ENCODE measurements at places on chromosomes 7 and 10.

GRCh38 chr10:52256832-52257691, 57.0 kb upstream of the DKK1 start:
- no peak for DNase-seq

GRCh38 chr7:125088555-125088954, 158.9 kb upstream of the POT1 start:
- DNase-seq: no peak

DNA sequence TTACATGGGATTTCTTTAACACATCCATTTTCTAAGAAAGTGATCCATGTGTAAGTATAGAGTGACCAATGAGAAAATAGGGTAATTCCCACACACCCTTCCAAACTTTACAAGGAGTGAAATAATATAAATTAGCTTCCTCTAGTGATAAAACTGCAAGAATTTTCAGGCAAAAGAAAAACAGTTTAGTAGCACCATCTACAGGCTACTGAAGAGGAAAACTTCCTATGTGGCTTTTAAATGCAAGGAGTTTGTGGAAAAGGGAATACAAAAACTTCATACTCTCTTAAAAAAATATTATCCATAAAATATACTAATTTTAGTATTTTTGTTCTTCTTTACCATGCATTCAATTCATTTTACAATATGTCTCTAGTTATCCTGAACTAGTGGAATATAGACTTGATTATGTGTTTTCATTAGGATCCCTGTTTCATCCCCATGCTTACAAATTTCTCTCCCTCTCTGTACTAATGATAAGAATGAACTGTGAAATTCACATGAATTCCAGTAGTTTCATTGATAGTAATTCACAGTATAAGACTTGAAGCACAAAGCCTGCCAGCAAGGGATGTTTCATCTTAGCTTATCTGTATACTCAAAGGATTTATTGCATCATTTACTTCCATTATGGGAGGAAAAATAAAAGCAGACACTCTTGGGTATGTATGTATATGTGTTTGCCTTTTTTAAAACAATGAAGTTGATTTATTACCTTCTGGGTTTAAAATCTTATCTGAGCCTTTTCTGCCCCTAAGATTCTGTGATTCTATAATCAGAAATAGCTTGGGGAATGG, 442.9 kb downstream of the AUTS2 start:
- DNase-seq: no peak

GRCh38 chr10:84135836-84136235, 3.5 kb upstream of the GHITM start:
- DNase-seq: no peak

DNA sequence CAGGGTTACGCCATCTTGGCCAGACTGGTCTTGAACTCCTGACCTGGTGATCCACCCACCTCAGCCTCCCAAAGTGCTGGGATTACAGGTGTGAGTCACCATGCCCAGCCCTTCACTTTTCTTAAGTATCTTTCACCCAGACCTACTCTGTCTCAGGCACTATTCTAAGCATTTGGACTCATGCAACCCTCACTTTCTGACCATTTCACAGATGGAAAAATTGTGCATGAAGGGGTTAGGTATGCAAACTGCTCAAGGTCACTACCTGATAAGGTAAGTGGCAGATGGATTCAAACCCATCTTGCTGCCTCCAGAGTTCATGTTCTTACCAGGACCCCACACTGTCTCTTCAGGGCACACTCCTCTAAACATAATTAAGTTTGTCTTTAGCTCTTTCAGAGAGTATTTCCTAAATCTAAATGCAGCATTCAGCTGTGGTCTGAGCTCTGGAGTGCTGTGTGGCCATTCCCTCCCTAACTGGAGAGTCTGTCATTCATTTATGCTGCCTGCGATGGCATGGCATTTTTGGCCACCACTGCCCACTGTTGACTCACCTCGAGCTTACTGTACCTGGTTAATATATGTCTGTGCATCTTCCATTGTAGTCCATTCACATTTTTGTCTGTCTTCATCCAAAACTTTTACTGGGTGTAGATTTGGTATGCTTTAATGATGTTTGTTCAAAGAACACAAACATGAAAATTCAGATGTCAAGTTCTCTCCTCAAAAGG, 88.4 kb downstream of the CCDC71L start:
- no peak for DNase-seq

GRCh38 chr10:23693501-23693901, 254.6 kb downstream of the OTUD1 start:
- DNase-seq: no peak

DNA sequence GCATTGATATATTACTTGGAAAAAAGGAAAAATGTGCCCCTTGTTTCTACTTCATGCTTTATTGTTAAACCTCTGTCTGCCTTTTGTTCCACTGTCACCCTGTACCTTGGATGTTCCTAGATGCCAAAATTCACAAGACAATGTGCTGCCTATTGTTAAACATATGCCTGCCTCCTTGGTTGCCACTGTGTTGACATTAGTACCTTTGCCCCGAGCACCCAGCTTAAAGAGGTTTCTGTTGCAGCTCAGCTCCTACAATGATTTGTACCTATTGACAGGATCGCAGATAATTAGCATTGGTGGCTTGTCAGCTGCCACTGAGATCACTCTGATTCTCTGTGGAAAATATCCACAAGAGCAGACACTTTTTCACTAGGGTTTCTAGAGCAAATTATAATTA, 188.0 kb downstream of the KCND2 start:
- DNase-seq: no peak

DNA sequence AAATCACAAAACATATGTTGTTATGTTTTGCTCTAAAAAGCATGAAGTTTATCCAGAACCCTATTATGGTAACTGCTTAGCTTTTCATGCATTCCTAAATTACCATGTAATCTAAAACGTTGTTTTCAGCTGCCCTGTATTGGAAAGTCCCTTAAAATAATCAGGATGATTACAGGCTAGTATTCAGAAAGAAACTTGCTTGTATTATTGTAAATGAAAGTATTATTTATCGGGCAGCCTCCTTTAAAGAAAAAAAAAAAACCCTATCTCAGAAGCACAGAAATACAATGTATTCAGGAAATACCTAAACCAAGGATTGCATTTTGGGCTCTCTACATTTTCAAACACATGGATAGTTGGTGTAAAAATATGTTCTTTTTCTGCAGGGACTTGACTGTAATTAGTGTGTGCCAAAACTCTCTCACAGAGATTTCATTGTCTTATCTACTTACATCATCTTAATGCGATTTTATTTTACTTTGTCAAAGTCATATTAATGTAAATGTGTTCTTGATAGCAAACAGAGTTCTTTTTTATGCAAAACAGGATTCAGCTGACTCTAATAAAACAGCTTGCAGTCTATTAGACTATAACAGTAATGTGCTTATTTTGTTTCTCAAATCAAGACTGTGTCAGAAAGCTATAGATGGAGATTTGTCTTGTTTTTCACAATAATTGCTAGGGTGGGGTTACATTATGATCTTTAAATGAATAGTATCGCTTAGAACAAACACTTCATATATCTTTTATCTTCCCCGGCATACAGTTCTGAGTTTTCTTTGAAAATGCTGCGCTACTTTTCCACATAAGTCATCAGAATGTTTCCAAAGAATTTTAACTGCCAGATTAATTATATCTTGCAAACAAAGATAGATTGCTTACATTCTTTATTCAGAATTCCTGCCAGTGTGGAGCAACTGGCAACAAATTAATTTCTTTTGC, 65.3 kb upstream of the ARID5B start:
- DNase-seq: no peak

DNA sequence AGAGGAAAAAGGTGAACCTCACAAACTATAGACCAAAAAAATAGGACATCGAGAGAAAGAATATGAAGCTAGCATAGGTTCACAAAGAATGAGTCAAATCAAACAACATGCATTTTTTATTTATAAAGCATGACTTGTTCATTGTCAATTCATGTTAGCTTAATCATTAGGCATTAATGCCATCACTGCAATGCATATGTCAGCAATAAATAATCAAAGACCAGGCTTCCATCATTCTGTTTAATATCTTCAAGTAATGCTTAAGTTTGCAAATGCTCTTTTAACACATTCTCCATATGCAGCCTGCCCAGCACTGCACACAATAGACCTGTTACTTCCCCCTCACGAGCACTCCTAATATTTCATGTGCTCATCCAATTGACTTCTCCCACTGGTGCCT, 8.9 kb upstream of the MAGI2 start:
- no peak for DNase-seq

DNA sequence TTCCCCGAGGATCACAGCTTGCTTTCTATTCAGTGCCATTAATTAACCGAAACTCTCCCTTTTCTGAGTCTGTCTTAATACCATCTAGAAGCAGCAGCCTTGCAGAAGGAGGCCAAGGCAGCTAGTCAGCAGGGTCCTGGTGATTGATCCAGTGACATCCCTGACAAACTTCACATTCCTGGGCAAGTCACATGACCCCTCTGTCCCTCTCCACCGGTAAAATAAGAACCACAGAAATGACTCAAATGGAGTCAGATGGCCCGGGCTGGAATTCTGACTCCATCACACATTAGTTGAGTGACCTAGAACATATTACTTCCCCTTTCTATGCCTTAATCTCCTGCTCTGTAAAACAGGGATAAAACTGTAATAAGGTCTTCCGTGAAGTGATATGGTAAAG, 17.2 kb upstream of the ACSL5 start:
- DNase-seq: no peak

GRCh38 chr10:33703501-33704213, 369.2 kb upstream of the NRP1 start:
- DNase-seq: no peak

GRCh38 chr7:143931739-143932138, 3.3 kb upstream of the OR2F2 start:
- no peak for DNase-seq

GRCh38 chr10:95469676-95470075, 91.5 kb downstream of the SORBS1 start:
- no peak for DNase-seq

DNA sequence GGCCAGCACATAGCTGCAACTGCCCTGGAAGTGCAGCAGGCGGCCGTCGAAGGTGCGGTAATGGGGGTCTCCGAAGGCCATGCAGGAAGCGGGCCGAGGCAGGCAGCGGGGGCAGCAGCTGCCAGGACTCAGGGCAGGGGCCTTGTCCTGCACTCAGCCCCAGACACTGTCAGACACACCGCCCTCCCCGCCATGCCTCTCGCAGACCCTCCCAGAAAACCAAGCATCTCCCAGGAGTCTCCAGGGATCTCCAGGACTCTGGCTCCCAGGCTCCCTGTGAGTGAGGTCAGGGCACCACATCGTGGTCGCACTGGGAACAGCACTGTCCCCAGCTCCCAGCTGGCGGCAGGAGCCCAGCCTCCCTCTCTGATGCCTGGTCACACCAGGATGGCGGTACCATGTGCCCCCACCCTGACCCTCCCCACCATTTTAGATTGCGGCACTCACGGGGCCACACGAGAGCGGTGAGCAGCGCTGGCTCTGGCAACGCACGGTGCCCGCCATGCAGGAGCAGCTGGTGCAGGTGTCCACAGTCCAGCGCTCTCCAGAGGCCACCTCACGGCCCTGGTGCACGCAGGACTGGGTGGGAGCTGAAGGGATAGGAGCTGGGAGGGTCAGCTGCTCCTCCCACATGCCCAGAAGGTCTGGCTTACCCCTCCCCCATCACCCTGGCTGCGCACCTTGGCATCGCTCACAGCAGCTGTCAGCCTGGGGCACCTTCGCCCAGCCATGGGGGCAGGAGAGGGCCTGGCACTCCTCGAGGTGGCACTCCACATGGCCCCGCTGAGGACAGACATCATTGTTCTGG, 17.5 kb downstream of the ATP6V1F start:
- DNase-seq: no peak
